ENCODE measurements at places on chromosomes 6 and 20. TPM values are rescaled to one million over a fixed set of nuclear protein-coding genes. Genes with fewer than 3 reads are reported as not detected.

The FAM110A gene
- 5.4 TPM for total RNA-seq

The DZANK1 gene
- total RNA-seq = 1.5 TPM

- peak; percentile 56 for DNase-seq
Measured at GRCh38 chr20:64064145-64064698, 1.2 kb downstream of the TCEA2 start.

DNA sequence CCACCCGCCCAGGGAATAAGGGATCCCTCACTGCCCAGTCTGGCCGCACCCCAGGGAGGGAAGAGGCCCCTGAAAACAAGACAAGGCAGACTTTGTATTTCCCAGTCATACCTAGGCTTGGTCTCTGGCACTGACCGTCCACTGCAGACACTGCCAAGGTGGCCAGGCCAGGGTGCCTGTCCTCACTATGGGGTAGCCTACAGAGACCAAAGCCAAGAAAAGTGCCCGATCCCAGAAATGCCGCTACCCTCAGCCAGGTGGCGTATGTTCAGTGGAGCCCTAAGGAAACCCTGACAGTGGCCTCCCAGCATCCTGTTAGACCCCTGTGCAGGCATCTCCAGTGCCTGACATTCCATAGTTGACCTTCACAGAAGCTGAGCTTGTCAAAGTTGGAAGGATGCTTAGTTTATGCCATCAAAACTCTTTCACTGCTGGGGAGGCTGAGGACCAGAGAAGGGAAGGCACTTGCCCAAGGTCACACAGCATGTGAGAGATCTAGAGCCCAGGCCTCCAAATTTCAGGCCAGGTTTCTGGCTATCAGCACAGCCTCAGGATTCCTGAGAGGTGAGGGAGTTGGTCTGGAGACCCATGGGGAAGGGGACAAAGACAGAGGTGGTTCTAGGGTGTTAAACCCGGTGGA, 2.5 kb downstream of the SCRT2 start:
- DNase-seq = no peak

GRCh38 chr20:15265581-15266309, 928.3 kb upstream of the FLRT3 start:
- no peak for DNase-seq

The BPIFB4 gene
- not detected for total RNA-seq

DNA sequence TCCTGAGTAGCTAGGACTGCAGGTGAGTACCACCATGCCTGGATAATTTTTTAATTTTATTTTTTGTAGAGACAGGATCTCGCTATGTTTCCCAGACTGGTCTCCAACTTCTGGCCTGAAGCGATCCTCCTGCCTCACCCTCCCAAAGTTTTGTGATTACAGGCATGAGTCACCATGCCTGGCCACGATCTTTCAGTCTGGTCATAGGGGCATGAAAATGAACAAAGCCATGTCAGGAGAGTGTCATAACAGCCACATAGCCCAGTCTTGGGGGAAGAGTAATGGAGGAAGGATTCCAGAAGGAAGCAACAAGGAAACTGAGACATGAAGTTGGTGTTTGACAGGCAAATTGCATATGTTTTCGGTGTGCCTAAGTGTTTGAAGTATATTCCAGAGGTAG, 17.0 kb upstream of the SNX3 start:
- DNase-seq = no peak

The MROH8 gene
- total RNA-seq = 0.49 TPM
